ENCODE measurements at places on chromosomes 11 and 22. TPM values are rescaled to one million over a fixed set of nuclear protein-coding genes. Genes with fewer than 3 reads are reported as not detected.

GRK2 gene
- polyA plus RNA-seq: 51.5 TPM

KCNJ4 gene
- 0.19 TPM for polyA plus RNA-seq

DNA sequence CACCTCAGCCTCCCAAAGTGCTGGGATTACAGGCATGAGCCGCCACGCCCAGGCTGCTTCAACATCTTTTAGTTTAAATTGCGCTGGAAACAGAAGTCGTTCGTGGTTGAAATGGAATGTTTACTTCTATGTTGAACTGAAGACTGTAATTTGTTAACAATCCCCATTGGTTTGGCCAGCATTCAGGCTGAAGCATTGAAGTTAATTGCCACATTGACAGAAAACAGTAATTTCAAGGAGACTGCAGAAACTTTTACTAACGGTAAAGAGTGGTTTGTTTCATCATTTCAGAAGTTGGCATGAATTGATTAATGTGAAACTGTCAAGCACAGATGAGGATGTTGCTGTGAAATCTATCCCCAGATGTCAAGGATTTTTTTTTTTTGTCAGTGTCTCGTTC, 14.2 kb downstream of the AP5B1 start:
- DNase-seq: no peak

APOL4 gene
- polyA plus RNA-seq: 6.4 TPM

- no peak for DNase-seq
These were observed 59.7 kb upstream of the AMPD3 start for GRCh38 chr11:10395166-10395897.

- DNase-seq: no peak
These were observed 40.2 kb downstream of the TBX1 start for GRCh38 chr22:19800761-19801244.

GRCh38 chr11:11810764-11811726, 30.7 kb upstream of the USP47 start:
- no peak for DNase-seq

FEN1 gene
- polyA plus RNA-seq: 36.6 TPM

DNA sequence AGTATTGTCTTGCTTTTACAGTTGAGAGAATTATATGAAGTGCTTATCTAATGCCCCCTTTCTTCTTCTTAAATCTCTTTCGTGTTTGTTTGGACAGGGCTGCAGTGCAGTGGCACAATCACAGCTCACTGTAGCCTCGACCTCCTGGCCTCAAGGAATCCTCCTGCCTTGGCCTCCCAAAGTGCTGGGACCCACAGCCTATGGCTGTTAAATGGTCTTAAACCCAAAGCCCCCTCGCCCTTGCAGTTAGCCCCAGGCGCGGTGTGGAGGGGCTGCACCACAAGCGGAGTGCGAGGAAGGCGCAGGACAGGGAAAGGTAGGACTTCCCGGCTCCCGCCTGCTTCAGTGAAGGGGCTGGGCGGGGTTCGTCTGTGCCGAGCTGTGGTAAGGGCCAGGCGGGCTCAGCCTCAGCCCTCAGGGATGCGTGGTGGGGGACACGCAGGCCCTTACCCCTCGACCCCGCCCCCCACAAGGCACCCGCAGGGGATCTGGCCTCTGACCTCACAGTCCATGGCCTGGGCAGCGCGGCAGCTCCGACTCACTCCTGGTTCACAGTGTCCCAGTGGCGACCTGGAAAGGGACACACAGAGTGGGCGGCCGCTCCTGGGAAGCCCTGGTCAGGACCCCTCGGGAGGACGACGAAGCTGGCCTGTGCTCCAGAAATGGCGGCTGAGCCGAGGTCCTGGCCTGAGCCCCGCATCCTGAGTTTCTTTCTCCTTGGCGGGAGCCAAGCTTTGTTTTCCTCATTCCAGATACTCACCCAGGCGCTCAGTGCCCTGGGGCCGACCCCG, 24.5 kb downstream of the BID start:
- no peak for DNase-seq

FGF3 gene
- not detected for polyA plus RNA-seq

DNA sequence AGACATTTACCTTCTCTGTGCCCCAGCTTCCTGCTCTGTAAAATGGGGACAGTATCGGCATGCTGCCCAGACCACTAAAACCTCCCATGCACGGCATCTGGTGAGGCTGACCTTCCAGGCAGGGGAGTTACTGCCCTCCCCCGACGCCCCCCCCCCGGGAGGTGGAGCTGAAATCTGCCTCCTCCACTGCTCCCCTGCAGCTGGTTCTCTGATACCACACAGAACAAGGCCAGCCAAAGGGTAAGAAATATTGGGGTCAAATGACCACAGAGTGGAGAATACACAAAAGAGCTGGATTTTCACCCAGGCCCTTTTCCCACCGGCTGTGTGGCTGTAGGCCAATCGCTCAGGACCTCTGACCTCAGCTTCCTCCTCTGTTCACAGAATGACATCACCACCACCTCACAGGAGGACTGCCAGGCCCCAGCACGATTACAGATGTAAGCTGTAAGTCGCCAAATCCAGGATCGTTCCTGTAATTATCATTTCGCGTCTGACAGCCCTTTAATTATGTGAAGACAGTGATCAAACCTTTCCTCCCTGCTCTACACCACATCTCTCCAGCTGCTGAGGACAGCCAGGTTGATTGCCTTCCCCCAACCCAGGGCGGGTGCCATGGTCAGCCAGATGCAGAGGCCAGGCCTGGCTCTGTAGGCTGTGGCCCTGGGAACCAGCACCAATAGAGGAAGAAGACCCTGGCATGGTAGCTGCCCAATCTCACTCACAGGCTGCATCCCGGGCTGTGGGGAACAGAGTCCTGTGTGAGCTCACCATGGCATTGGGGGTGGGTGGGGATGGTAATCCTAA, 35.7 kb upstream of the KLHL35 start:
- no peak for DNase-seq

BARX2 gene
- polyA plus RNA-seq: 0.41 TPM

- no peak for DNase-seq
These were observed 26.1 kb upstream of the ADA2 start for GRCh38 chr22:17245341-17245740.

DNA sequence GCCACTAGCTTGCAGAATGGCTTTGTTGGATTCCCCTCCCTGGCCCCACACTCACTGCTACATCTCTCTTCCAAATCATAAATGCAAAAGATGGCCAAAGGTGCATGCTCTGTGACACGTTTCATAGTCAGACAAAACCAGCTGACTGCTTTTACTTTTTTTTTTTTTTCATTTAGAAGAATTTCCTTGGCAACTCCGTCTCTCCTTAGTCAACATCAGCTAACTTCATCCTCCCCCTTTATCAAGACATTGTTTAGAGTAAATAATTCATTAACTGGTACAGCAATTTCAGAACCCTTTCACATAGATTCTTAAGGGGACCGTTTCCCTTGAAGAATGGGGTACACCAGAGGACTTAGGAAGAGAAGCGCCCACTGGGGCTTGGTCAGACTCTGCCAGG, 16.0 kb downstream of the KCNQ1OT1 start:
- DNase-seq: no peak

FGF4 gene
- polyA plus RNA-seq: not detected

SSTR3 gene
- 1.1 TPM for polyA plus RNA-seq

DNA sequence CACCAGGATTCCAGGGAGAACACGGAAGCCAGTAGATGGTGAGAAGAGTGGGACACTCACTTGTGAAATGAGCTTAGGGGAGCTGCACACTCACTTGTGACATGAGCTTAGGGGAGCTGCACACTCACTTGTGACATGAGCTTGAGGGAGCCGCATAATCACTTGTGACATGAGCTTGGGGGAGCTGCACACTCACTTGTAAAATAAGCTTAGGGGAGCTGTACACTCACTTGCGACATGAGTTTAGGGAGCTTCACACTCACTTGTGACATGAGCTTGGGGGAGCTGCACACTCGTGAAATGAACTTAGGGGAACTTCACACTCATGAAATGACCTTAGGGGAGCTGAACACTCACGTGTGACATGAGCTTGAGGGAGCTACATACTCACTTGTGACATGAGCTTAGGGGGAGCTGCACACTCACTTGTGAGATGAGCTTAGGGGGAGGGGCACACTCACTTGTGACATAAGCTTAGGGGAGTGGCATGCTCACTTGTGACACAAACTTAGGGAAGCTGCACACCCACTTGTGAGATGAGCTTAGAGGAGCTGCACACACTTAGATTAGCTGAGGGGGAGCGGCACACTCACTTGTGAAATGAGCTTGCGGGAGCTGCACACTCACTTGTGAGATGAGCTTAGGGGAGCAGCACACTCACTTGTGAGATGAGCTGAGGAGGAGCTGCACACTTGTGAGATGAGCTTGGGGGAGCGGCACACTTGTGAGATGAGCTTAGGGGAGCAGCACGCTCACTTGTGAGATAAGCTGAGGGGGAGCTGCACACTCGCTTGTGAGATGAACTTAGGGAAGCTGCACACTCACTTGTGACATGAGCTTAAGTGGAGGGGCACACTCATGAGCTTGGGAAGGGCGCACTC, 59.0 kb downstream of the NCAPD3 start:
- DNase-seq: no peak

DNA sequence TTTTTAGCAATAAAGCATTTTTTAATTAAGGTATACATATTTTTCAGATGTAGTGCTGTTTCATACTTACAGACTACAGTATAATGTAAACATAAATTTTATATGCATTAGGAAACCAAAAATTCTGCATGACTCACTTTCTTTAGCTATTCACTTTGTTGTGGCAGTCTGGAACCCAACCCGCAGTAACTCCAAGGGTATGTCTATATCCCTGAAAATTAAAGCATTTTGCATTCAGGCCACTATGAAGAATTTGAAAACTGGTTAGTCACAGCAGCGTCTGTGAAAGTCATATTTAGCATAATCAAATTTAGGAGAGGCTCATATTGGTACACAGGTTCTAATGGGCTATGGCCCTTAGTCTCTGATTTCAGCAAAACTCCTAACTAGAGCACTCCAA, 46.8 kb downstream of the BBOX1 start:
- no peak for DNase-seq

DNA sequence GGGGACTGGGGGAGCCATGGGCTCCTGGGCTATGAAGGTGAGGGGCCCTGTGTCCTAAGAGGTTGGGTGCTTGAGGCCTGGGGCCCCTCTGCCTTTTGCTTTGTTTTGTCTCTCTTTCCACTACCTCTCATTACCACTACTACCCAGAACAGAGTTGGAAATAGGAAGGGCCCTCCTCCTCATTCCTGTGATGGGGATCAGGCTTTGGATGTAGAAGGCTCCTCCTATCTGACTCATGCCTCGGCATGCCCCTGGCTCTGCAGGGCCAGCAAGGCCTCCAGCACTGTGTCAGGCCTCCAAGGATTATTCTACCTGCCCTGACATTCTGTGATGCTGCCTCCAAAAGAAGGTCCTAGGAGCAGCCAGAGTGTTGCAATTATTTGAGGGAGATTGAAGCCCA, 766 bp downstream of the IZUMO1R start:
- no peak for DNase-seq

LSP1 gene
- 7.5 TPM for polyA plus RNA-seq

FAM111B gene
- polyA plus RNA-seq: 13.3 TPM

GRCh38 chr11:71305041-71305440, 52.7 kb upstream of the SHANK2 start:
- DNase-seq: no peak

GRCh38 chr11:8777907-8778767, 95.5 kb downstream of the RPL27A start:
- DNase-seq: no peak

DNA sequence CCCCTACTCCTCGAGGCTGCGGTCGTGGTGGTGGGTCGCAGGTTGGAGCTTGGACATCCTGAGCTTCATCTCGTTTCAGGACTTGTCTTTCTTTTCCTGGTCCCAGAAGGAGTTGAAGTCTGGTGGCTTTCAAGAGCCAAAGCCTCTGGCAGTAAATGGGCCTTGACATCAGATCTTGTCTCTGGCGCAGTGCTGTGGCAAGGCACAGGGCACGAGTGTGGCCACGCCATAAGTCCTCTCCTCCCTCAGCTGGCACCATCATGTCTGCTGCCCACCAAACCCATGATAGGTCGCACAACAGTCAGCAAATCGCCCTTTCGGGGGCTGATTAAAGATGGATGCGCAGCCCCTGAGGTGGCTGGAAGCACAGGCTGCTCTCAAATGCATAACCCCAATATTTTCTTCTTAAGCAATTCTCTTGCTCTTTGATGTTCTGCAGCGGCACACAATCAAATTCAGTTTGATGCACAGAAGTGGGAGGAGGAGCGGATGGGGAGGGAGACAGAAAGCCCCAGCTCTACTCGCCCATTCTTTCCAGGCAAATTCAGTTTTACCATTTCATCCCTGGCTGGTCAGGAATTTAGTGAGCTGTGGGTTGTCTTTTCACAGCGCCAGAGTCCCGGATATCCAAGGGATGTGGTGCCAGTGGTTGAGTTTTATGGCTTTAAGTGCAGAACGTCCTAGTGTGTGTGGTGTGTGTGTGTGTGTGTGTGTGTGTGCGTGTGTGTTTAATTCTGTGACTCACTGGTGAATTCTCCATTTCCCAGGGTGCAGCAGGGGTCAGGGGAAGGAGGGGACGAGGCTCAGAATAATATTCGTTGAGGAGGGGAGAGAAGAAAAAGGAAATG, 162.0 kb downstream of the DSCAML1 start:
- DNase-seq: no peak

GRCh38 chr11:84522331-84522730, 1104.8 kb downstream of the DLG2 start:
- DNase-seq: no peak

KRTAP5-4 gene
- not detected for polyA plus RNA-seq

NXPE4 gene
- 0.14 TPM for polyA plus RNA-seq

GRCh38 chr22:35330258-35330861, 30.7 kb downstream of the TOM1 start:
- DNase-seq: no peak

CATSPERZ gene
- polyA plus RNA-seq: not detected

TRIM48 gene
- polyA plus RNA-seq: not detected

CAVIN3 gene
- 13.3 TPM for polyA plus RNA-seq

- no peak for DNase-seq
These were observed 20.5 kb downstream of the KCNJ5 start for GRCh38 chr11:128911701-128912100.

TST gene
- 47.9 TPM for polyA plus RNA-seq

DNA sequence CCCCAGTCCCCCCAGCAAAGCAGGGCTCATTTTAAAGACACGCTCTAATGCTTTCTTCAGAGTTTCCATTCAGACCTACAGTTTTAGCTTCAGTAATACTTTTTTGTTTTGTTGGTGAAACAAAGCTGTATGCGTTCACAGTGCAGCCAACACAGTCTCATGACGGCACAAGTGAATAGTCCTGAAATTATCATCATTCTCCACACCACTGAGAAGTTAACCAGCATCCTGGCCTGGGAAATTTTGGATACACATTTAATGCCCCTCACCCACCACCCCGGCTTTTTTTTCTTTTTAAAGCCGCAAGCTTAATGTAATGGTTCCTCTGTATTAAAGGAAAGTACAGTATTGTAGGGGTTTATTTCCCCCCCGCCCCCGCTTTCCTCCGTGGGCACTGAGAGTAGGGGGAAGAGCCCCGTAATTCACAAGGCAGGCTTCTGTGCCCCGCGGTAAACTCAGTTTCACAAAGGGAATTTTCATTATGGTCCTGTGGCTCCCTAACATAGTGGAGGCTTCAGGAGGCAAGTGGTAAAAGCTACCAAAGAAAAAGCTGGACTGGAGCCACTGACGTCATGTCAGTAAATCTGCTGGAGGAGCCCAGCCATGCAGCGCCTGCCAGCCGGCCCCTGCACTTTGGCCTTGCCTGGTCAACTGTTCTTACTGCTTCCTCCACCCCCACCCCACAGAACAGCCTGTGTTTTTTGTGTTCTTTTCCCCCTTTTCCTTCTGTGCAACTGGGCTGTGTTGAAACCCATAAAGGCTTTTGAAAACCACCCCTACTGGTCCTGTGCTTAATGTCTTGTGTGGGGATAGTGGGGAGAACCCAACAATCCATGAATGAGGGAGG, 18.2 kb downstream of the TEAD1 start:
- DNase-seq: peak; percentile 87

GRCh38 chr11:36007127-36007655, 63.3 kb downstream of the LDLRAD3 start:
- DNase-seq: no peak

CTSF gene
- polyA plus RNA-seq: 88.3 TPM

Data from left renal cortex interstitium (tissue), 4 donors.